SK-N-SH (cell line): ENCODE measurements at places on chromosomes 12 and 14.
A peak's percentile ranks its signal among the peaks of the same experiment; 100 is the strongest.

DNA sequence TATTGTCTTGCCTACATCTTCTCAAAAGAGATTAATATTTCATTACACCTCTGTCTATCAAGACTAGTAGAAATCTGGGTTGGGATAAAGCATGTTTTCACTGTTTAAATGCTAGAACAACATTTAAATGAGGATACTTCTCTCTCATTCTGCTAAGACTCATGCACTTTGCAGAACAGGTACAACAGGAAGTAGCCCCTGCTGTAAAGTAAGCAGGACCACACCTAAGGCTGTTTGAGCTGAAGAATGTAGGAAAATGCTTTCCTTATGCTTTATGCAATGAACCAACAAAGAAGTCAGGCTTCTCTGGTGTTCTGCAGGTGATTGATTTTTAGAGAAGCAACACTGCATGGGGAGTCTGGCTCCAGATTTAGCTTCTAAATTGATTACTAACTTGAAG lies 89.4 kb downstream of the PAX9 start:
- DNase-seq: no peak

DNA sequence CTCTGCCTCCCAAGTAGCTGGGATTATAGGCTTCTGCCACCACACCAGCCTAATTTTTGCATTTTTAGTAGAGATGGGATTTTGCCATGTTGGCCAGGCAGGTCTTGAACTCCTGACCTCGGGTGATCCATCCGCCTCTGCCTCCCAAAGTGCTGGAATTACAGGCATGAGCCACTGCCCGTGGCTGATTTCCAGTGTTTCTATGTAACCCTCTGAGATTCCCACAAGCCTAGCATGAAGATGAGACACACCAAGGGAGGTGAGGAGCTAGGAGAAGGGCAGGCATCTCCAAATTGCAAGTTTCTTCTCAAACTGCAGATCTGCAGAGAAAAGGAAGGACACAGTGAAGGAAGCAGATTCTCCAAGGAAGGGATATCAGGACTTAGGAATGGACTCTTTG lies 125.0 kb downstream of the CACNA1C start:
- no peak for DNase-seq

DNA sequence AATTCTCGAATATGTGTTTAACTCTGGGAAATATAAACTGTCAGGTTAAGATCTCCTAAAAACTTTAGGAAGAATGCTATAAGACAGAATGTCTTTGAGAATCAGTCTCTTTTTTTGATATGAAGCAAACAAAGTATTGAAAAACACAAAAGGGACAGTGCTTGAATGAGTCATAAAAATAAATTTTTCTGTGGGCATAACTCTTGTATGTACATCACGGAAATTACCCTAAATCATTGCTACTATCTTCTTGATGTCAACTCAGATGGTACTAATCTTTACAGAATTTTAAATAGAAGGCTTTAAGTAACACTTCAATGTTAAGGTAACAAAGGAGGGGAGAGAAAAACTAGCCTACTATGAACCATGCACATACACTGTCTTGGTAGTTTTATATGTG lies 244.0 kb upstream of the AMIGO2 start:
- DNase-seq: no peak

DNA sequence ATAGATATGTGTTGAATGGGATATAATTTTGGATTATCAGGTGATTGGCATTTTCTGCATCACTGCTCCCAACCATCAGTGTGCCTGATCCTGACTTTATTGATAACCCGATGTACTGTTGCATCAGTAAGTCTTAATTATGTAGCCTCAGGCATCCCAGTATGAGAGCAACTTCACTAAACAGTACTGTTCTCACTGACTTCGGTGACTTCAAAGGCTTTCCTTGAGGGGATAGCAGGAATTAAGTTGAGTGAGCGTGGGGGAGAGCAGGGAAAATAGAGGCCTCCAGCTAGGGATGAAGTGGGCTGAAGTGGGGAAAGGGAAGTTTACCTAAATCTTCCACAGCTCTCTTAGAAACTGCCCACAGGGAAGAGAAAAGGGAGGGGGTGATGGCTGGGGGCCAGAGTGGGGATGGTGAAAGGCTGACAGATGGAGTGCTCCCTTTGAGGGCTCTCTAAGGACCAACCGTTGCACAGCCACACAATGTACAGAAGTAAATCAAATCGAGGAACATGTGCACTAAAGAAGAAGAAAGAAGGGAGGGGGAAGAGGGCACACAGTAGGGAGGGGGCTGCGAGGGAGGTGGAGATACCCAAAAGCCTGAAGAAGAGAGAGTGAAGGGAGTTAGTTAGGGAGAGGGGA lies 10.7 kb upstream of the NEUROD4 start:
- no peak for DNase-seq

- no peak for DNase-seq
Measured at GRCh38 chr14:24270537-24271133, 762 bp downstream of the RABGGTA start.

GRCh38 chr12:6684609-6685008 lies 4.6 kb downstream of the ZNF384 start:
- DNase-seq: peak; percentile 62

DNA sequence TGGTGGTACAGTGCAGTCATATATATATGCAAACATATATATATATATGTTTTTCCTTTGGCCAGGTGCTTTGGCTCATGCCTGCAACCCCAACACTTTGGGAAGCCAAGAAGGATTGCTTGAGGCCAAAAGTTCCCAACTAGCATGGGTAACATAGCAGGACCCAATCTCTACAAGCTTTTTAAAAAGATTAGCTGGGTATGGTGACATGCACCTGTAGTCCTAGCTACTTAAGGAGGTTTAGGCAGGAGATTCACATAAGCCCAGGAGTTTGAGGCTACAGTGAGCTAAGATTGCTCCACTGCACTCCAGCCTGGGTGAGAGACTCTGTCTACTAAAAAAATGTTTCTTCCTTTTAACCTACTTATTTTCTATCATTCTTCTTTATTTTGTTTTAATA lies 10.2 kb downstream of the PZP start:
- DNase-seq: no peak

GRCh38 chr12:98513379-98514322 lies 1.7 kb upstream of the TMPO start:
- no peak for DNase-seq

- DNase-seq: no peak
Measured at GRCh38 chr12:30975581-30975980, 49.0 kb downstream of the TSPAN11 start.

GRCh38 chr12:129409281-129409680 lies 494.5 kb downstream of the TMEM132D start:
- DNase-seq: no peak

DNA sequence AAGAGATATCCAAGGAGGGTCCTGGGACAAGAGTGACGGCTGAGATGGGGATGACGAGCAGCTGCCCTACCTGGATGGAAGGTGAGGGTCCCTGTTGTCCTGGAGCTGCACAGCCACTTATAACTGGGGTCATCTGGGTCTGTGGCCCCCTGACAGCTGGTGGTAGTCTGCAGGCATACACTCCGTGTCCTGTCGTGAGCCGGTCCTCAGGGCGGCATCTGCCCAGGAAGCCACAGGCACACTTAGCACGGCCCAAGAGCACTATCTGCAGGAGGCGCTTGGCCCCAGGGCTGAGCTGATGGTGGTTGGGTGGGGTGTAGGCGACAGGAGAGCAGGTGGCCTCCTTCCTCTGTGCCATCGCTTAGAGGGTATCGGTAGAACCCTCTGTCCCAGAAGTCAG lies 248.1 kb downstream of the CACNA1C start:
- DNase-seq: no peak

- DNase-seq: no peak
Measured at GRCh38 chr12:130838284-130838950, 633 bp downstream of the STX2 start.

DNA sequence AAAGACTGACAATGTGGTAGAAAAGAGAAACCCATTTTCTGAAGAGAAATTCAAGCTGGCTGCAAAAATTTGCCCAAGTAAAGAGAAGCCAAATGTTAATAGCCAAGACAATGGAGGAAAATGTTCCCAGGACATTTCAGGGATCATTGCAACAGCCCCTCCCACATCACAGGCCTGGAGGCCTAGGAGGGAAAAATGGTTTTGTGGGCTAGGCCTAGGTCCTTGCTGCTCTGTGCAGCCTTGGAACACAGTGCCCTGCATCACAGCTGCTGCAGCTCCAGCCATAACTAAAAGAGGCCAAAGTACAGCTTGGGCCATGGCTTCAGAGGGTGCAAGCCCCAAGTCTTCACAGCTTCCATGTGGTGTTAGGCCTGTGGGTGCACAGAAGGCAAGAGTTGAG lies 332.4 kb upstream of the LRIG3 start:
- no peak for DNase-seq

- DNase-seq: no peak
Measured at GRCh38 chr14:67056684-67057083, 132.6 kb upstream of the GARIN2 start.

DNA sequence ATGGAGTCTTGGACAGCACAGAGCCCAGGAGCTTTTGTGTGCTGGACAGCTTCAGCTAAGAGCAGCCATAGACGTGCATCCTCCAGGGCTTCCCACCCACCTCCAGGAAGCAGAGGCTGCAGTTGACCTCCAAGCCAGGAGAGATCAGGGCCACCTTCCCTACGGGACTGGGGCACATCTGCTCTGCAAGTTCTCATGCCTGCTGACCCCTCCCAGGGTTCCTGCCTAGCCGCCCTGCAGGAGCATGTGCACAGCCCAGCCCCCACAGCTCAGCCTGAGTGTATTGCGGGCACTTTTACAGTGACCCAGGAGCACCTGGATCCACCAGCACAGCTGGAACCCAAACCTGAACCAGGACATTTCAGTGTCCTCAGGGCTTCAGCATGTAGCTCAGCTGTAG lies 915.2 kb downstream of the RPS29 start:
- no peak for DNase-seq

- no peak for DNase-seq
Measured at GRCh38 chr12:56425940-56426438, 23.2 kb downstream of the TIMELESS start.

- DNase-seq: no peak
Measured at GRCh38 chr12:11657511-11657910, 8.0 kb downstream of the ETV6 start.

DNA sequence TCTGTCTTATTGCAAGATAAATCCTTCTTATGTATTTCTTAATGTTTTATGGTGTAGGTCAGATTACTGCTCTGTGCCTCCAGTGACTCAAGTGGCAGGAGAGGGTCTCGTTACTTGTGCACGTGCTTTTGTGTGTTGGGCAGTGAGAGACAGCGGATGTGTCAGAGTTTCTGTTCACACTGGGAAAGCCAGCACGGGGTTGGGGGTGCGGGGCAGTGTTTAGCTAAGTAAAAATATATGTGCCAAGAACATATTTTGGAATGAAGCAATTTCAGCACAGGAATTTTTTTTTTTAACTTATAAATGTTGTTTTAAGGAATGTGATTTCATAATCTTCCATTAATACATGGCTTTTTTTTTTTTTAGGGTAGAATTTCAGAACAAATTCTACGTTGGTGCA lies 4.5 kb upstream of the DNAH10 start:
- no peak for DNase-seq

DNA sequence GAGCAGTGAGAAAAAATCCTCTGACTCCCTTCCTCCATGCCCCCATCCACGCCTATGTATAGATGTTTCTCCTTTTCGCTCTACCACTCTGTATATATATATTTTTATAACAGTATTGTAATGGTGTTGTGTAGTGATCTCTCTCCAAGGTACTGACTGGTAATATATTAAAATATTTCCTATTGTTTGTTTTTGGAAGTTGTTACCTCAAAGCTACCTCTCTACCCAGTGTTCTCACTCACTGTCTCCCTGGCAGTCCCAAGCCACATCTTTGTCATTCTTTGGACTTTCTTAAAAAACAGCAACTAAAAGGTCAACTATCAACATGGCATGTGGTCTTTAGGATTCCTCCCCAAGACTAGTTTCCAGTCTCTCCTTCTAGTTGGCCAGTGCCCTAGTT lies 15.7 kb upstream of the RMST start:
- DNase-seq: no peak

DNA sequence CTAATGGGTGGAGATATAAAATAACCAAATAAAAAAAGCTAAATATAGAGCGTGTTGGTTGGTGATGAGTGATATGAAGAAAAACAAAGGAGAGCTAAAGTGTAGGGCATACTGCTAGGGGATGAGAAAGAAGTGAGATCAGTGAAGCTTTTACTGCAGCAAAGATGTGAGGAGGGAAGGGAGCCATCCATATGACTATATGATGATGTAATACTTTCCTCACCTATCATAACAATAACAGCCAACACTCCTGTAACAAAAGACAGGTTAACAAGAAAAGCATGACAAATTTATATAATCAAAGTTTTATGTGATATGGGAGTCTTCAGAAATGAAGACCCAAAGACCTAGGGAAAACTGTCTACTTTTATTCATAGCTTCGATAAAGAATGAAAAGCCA lies 57.4 kb upstream of the LRFN5 start:
- no peak for DNase-seq

DNA sequence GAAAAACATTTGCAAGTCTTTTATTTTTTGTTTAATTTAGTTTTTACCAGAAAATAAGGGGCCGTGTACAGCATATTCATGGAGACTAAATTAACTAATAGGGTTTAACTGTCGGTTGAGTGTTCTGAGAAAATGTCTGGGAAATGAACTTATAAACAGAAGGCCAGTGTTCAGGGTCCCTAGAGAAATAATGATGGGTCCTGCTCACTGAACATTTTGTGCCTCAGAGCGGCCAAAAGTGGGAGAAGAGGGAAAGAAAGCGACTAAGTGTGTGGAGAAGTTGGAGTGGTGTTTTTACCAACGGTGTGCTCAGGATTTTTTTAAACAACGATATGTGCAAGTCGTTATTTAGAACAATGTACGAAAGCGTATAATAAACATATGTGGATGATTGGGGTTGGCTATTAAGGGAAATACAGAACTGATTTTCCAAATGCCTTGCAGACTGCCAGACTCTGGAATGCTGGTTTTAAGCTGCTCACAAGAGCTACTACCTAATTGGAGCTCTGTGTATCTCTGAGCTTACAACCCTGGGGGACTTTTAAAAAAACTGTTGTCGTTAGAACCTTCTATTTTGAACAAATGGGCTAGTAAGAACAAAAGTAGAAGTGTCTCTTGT lies 166.7 kb downstream of the SLC38A4 start:
- no peak for DNase-seq

DNA sequence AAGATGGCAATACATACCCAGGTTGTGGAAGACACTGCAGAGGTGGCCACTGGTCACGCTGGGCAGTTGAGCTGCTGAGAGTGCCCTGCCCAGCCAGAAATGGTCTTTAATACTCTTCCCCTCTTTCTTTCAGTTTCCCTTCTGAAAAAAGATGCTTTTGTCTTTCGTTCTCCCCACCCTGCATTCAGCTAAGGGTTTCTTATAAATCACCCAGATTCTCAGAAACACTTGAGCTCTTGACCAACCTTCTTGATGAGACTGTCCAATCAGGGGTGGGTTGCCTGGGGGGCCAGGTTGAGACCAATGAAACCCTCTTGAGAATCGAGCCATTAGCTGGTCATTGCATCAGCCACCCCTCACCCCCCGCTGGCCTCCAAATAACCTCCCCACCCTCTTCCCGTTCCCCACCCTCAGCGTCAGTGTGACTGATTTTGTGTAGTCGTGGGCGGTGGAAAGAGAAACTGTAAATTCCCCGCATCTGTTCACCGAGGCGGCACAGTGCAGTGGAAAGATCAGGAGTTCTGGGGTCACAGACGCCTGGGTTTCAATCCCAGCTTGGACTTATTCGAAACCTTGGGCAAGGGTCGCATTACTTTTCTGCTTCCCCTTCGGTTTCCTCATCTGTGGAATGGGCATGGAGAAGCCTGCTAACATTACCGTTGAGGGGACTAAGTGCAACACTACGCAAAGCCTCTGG lies 52.3 kb downstream of the SLC25A47 start:
- peak; percentile 60 for DNase-seq

- no peak for DNase-seq
Measured at GRCh38 chr14:79407572-79407971, 803.7 kb downstream of the DIO2 start.
